ENCODE measurements at places on chromosomes 7 and 10.

DNA sequence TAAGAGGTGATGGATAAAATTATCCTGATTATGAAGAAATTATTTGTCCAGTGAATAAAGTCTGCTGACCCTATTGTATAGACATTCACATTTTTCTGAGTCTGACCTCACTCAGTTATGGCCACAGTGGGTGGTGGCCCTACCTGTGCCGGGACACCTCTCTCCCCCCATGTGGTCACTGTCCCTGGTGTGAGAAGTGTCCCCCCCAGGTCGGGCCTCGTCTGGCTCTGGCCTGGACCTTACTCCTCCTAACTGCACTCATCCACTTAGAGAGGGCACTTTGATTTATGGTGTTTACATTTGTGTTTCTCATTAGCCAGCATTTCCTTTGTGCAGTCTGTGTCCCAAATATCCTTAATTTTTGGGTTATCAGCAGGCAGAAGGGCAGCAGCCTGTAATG lies 59.6 kb upstream of the ZNF32 start:
- no peak for DNase-seq

GRCh38 chr10:61153771-61154170 lies 209.8 kb upstream of the RHOBTB1 start:
- DNase-seq = no peak

- DNase-seq = no peak
Measured at GRCh38 chr7:87426160-87426559, 49.3 kb downstream of the ABCB4 start.

DNA sequence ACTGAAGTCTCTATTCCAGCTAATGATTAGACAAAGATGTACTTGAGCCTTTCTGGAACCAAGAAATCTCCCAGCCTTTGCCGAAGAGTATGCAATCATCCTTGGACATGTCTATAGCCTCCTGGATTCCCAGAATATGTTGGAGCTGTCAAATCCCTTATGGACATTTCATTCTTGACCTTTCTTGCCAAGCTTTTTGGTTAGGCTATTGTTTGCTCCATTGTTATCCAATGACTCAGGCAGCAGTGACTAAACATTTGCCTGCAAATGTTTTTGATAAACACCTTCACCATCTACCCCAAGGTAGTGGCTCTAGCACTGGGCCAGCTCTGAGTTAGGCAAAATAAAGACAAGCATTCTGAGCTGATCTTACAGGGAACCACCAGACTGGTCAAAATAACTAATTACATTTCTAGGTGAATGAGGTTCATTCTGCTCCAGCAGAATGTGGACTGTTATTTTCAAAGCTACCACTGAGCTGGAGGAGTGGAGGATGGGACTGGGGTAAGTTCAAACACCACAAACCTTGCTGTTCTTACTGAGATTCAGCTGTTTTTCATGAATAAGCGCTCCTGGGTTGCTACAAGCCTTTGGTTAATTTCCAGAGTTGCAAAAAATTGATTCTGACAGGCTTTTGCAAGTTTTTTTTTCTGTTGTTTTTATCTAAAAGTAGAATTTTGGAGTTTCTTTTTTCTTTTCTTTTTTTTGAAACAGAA lies 81.0 kb downstream of the TMEM270 start:
- DNase-seq = peak; percentile 18

DNA sequence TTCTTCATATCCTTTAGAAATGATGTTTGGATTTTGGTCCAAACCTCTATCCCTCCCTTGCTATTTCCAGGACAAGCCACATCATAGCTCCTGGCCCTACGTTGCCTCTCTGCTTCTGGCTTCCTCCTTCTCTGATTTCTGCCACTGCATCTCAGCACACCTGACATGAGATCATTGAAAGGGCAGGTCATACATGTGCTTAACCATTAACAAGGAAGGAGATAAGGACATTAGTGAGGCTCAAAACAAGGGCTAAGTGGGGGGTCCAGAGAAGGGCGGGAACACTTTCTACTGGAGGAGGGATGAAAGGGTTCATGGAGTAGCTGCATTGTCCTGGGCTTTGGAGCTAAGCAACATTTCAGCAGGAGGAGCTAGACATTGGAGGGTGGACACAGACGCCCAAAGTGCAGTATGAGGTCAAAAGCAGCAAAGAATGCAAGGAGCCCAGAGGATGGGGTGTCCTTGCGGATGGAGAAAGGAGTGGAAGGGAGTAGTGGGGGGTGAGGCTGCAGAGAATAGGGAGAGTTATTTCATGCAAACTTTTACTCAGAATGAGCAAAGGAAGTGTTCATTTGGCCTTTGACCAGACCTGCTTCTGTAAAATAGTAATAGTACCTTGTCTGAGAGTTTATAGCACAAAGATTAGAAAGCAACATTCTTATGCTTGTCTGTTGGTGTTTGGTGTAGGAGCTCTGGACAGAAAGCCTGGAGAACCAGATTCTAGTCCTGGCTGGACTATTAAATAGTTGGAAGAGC lies 102.4 kb upstream of the CREB5 start:
- DNase-seq = no peak

- no peak for DNase-seq
Measured at GRCh38 chr7:144747936-144748335, 87.9 kb downstream of the TPK1 start.

GRCh38 chr10:97520978-97521761 lies 22.4 kb downstream of the UBTD1 start:
- no peak for DNase-seq

DNA sequence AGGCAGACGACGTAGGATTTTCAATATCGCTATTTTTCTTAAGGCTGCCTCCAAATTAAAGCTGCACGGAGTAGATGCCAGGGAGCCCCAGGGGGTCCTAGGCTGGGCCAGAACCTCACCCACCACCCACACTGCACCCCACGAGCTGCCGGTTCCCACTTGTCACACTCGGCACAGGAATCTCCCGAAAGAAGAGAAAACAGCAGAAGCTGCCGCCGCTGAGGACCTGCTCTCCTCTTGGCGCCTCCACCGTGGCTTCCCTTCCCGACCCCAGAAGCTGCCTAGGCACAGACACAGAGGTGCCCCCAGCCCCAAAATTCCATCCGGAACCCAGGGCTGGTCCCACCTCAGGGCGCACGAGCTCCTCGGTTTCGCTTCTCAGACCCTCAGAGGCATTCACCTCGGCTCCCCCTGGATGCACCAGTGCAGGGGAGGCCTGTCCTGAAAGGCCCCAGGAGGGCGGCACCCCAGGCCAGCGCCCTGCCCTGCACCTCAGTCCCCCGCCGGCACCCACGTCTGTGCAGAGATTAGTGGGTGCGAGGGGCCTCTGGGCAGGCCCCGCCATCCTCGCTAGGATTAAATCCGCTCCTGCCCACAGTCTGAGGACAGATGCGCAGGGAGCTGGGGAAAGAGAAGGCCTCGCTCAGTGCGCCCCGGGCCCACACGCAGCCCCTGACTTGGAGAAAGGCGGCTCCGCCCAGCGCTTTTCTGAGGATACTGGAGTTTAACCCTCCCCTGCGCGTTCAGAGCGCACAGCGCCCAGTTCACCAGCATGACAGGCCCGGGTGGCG lies 99.2 kb downstream of the PTPRN2 start:
- DNase-seq = no peak

- peak; percentile 28 for DNase-seq
Measured at GRCh38 chr7:91850455-91850854, 30.0 kb downstream of the MTERF1 start.

DNA sequence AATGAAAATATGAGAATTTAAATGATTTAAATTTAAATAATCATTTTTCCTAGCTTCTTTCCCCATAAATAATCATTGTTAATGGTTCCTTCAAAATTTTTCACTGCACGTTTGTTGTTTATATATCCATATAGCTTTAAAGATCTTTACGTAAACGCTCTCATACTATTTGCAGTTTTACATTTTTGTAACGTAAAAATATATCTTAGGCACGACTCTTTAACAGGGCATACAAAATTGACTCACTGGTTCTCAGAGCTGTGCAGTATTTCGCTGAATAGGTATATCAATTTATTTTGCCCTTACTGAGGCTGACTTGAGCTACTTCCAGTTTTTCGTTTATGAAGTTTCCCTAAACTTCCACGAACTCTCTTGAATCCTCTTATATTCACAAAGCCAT lies 105.7 kb downstream of the LRRN3 start:
- DNase-seq = no peak

DNA sequence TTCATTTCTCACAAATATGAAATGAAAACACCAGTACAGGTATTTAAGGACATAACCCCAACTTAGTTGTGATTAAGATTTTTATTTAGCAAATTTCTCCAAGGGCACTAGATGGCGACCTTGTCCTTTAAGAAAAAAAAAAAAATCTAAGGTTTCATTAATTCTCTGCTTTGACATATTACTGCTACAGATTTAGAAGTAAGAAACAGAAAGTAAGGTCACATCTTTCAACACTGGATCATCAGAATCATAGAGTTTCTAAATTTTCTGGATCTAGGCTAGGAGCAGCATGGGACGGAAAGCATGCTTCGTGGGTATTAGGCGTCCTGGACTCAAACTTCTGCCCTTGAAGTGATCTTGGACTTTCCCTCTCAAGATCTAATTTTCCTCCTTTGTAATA lies 85.5 kb upstream of the PRKG1 start:
- peak; percentile 53 for DNase-seq

- DNase-seq = peak; percentile 79
Measured at GRCh38 chr7:28389504-28390395, 22.6 kb upstream of the CREB5 start.

DNA sequence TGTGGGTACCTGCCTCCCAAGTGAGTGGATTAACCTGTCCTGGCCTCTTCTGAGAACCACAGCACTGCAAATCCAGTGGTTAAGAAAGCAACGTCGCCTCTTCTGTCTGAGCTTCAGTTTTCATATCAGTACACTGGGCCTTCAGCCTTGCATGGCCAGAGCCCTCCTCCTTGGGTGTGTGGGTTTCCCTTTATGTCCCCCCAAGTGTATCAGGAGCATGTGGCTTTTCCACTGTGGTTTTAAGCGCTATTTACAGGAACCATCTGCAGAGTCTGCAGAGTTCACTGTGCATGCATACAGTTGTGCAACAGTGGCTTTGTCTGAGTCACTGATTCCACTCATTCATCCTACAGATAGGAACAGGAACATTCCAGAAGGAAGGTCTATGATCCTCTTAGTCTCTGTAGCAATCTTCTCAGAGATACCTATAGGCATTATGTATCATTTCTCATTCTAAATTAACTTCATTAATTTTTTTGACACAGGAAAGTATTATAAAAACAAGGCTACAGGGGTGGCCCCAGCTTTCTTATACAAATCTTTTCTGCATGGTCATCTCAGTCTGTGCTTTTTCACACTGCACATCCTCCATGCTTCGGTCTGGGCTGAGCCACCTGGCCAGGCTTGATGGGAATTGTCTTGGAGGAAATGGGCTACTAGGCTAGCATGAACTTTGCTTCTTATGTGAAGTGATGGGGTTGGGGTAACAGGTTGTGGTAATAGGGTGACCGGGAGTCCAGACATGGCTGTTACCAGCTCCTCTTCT lies 17.1 kb downstream of the MBL2 start:
- DNase-seq = peak; percentile 70

- DNase-seq = no peak
Measured at GRCh38 chr10:79022565-79023230, 46.1 kb upstream of the ZMIZ1 start.

DNA sequence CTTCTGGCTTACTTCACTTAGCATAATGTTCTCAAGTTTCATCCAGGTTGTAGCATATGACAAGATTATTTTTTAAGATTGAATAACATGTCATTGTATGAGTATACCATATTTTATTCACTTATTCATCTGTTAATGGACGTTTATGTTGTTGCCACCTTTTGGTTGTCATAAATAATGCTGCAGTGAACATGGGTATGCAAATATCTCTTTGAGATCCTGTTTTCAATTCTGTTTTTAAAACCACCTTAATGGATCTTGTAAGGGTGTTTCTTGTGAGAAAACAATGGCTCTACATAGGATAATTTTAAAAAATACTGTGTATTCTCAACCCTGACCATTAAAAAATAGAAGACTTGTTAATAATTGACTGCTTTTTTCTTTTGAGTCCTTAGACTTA lies 290.7 kb upstream of the TMEM229A start:
- no peak for DNase-seq

DNA sequence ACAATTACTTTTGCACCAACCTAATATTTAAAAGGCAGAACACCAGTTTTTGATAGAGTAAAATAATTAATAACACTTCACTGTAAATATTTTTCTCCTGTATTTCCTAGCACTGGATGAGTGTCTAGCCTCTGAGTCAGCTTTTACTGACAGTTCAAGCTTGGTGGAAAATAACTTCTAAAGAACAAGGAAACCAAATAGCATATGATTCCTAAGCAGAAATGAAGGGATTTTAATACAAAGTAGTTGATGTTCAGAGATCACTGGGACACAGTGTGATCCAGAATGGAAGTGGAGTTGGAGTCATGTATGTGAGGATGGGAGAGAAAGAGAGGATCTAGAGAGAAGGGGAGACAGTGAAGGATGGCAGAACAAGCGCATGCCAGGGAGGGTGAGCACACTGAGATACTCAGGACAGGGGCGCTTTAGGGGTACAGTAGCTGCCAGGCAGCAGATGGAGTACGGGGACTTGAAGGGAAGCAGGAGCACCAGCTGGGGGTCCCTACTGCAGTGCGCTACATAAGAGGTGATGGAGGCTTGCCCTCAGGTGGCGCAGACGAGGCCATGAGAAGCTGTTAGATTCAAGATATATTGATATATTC lies 117.9 kb upstream of the KLF6 start:
- peak; percentile 61 for DNase-seq

DNA sequence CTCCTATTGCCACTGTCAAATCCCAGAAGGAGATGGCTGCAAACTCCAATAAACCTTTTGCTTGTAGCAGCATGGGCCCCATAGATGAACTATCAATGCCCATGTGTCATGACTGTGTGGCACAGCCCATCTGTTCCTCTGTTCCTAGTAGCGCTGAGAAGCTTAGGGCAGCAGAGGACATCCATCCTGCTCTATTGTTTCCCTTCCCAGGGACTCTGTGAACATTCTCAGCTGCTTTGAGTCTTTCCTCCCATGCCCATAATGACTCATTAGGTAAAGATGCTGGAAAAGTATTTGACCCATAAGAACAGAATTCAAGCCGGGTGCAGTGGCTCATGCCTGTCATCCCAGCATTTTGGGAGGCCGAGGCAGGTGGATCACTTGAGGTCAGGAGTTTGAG lies 28.3 kb downstream of the STMP1 start:
- peak; percentile 72 for DNase-seq

- no peak for DNase-seq
Measured at GRCh38 chr7:143042159-143042789, 9.9 kb upstream of the OR6V1 start.

- DNase-seq = no peak
Measured at GRCh38 chr10:124566981-124567835, 105.6 kb downstream of the LHPP start.

GRCh38 chr10:123132576-123133477 lies 2.9 kb upstream of the HMX3 start:
- peak; percentile 76 for DNase-seq

DNA sequence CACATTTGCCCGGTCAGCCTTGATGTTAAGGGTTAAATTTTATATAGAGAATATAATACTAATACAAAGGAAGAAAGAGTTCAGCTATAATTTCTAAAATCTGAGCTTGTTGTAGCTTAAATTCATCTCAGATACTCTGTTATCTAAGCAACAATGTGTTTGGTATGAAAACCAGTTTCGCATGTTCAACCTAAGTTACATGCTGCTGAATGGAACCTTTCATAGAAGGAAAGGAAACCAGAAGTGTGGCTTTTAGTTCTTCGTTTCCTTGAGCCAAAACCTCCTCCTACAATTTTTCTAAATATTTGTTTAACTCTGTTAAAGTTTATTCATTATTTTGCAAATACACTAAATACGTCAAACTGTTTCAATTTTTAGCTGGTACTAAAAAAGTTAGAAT lies 18.5 kb downstream of the AGR2 start:
- DNase-seq = no peak
